ENCODE measurements at places on chromosomes 2 and 18.

GRCh38 chr2:105746177-105747080 is 1.7 kb downstream of the NCK2 start:
- no peaks in the 10 kb centered on the region for H3K36me3 ChIP-seq
- peak; percentile 66 for DNase-seq
- peak overlapping the region; percentile 90 for H3K27ac ChIP-seq
- no peaks in the 10 kb centered on the region for H3K4me1 ChIP-seq
- peak overlapping the region; percentile 98 for H3K4me3 ChIP-seq
- no peaks in the 10 kb centered on the region for H3K27me3 ChIP-seq

- no peak overlapping the region for H3K27ac ChIP-seq
- H3K36me3 ChIP-seq, result no peaks in the 10 kb centered on the region
- no peaks in the 10 kb centered on the region for H3K4me1 ChIP-seq
Measured at GRCh38 chr2:30971231-30972025, 164.2 kb upstream of the CAPN13 start.

DNA sequence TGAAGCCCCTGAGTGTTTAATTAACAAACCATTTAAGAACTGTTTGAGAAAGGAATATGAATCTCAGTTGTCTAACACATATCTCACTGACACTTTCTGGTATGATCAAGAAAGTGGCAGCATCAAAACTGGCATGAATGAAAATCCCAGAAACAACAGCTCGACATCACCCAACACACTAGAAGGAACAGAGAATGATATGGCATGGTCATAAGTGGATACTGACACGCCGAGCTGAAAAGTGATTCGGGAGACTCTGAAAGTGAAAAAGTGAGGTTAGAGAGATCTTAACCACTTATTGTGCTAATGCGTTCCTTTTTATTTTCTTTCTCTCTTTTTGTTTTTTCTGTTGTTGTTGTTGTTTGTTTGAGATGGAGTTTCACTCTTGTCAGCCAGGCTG is 37.9 kb downstream of the MRPL35 start:
- H3K4me1 ChIP-seq, result no peaks in the 10 kb centered on the region
- H3K27me3 ChIP-seq, result no peaks in the 10 kb centered on the region
- H3K4me3 ChIP-seq, result no peak overlapping the region
- H3K36me3 ChIP-seq, result no peaks in the 10 kb centered on the region

DNA sequence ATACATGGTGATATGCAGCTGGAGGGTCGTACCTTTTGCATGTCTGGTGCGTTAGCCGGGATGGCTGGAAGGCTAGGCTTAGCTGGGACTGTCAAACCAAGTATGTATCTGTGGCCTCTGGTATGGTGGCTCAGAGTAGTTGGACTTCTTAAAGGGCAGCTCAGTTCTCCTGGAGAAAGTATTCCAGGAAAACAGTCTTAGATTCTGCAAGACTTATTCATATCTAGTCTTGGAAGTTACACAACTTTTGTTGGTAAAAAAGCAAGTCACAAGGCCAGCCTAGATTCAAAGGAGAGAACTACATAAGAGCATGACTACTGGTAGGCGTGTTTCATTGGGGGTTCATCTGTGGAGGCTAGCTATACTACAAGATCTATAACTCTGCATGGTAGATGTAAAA is 45.5 kb downstream of the EML4 start:
- DNase-seq, result no peak
- H3K27ac ChIP-seq, result no peak overlapping the region
- no peaks in the 10 kb centered on the region for H3K36me3 ChIP-seq

All from breast epithelium (tissue), 4 donors.